ENCODE measurements at places on chromosomes 1 and 21. TPM values are rescaled to one million over a fixed set of nuclear protein-coding genes. Genes with fewer than 3 reads are reported as not detected.

DNA sequence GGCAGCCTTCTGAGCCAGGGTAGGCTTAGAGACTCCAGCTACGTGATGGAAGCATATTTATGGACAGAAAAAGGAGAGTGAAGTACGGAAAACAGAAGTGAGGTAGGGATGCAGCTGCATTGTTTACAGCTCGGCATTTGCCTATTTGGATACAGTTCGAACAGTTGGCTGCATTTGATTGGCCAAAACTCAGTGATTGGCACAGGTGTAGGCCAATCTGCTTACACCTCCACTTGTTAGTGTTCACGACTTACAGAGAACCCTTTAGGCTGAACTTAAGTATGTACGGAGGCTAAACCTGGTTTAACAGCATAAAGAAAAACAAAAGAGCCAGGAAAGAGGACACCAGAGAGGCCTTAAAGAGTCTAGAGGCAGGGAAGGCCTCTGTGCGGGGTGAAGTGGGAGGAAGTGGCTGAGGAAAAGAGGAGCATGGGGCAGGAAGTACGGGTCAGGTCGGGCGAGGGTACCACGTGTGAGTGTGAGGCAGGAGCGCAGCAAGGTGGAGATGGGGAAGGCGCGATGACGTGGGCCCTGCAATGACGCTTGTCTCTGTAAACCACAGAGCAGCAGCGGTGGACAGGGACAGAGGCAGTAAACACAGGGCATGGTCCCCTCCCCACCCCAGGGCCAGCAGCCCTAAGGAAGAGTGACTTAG, 32.0 kb downstream of the RSPH1 start:
- H3K27ac ChIP-seq: no peak overlapping the region
- H3K4me1 ChIP-seq: peaks cover 7% of the 10 kb centered on the region
- DNase-seq: no peak
- no peak overlapping the region for H3K4me3 ChIP-seq

THEM5 gene
- total RNA-seq: not detected

SLC6A9 gene
- total RNA-seq: 0.83 TPM

DNA sequence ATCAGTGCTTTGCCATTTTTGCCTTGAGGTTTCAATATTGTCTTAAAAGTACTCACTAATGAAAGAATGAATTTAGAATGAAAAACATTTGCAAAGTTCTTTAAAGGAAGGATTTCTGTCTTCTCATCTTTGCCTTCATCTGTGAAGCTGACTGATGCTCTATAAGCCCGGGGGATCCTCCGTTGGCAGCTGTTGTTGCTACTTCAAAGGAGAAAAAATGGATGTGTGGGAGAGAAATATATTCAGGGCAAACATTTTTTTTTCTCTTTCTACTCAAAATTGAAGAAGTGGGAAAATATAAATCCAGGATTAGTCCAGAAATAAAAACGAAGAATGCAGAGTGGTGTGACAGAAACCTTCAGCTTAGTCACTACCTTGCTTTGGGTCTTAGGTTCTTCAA, 142.5 kb downstream of the OLFM3 start:
- H3K4me3 ChIP-seq: no peak overlapping the region
- DNase-seq: no peak
- no peak overlapping the region for H3K27ac ChIP-seq
- no peaks in the 10 kb centered on the region for H3K4me1 ChIP-seq
- no peaks in the 10 kb centered on the region for H3K36me3 ChIP-seq
- H3K27me3 ChIP-seq: no peaks in the 10 kb centered on the region

DNA sequence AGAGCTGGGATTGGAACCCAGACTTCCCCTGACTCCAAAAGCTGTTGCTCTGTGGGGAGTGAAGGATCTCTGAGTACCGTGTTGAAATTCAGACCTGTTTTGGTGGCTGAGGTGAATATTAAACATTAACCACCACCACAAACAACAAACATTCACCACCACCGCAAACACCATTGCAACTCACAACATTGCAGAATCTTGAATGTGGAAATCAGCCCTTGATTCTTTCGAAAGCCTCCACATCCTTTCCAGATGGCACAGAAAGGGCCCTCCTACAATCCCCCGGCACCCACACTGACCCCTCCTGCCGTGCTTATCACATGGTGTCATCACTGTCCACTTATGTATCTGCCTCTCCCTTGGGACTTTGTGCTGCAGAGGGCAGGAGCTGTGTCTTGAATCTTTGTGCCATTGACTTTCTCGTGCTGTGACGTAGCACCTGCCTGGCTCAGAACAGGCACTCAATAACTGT, 1.4 kb downstream of the CDA start:
- no peak for DNase-seq
- peaks cover 21% of the 10 kb centered on the region for H3K27me3 ChIP-seq
- H3K36me3 ChIP-seq: no peaks in the 10 kb centered on the region
- H3K4me1 ChIP-seq: no peaks in the 10 kb centered on the region

DNA sequence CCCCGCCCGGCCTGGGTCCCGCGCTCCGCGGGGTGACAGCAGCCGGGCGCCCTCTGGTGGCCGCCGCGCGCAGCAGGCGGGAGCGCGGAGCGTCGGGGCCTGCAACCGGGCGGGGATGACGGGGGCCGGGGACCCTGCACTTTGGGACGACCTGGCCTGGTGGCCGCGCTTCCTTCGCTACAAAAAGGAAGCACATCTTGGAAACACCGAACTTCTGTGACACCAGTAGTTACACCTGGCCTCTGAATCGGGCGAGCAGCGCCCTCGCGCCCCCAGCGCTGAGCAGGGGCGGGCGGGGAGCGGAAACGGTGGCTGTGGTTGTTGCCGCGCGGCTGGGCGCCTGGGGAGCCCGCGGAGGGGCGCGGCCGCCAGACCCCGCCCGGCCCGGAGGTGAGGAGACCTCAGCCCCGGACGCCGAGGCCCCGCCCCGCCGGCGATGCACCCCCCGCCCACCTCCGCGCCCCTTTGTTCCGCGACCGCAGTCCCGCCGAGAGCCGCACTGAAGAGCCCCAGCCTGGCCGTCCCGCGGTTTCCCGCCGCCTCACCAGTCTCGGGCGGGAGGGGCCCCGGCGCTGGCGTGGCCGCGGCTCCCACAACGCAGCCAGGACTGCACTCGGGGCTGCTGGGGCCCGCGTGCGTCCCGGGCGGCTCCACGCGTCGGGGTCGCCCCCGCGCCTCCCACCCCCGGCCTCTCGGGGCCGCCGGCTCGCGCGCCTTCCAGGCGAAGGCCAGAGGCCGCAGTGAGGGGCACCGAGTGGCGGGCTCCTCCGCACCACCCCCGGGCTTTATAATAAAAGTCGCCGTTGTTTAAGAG, 59.3 kb downstream of the H3-3A start:
- DNase-seq: peak; percentile 85
- H3K27ac ChIP-seq: peak overlapping the region; percentile 71
- no peaks in the 10 kb centered on the region for H3K36me3 ChIP-seq
- H3K27me3 ChIP-seq: no peaks in the 10 kb centered on the region
- no peaks in the 10 kb centered on the region for H3K4me1 ChIP-seq
